ENCODE measurements at places on chromosomes 13 and 19.

DNA sequence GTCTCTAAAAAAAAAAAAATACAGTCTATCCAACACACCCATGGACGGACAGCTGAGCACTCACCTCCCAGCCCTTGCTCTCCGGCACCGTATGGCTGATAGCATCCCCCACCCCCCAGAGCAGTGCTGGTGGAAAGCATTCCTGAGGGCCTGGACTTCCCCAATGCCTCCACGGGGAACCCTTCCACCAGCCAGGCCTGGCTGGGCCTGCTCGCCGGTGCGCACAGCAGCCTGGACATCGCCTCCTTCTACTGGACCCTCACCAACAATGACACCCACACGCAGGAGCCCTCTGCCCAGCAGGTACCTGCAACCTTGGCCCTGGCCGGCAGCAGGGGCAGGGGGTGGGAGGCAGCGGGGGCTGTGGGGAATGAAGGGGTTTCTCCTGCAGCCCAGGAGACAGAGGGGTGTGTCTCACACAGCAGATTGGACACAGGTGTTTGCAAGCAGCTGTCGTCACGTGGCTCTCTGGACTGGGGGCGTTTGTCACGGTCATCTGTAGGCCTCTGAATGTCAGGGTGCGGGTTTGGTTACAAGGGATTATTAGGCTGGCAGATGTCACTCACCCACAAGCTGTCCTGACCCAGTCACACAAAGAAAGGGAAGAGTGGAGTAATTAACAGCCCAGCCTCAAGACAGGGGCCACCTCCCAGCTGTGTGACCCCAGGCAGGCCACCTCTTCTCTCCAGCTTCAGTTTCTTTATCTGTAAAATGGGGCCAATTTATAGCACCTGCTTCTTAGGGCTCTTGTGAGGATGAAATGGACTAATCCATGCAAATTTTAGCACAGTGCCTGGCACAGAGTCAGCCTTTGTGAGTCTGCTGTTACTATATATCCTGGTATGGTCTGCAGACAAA is 19.3 kb downstream of the PLD3 start:
- no peak for DNase-seq

GRCh38 chr13:41289463-41289881 is 21.6 kb upstream of the NAA16 start:
- DNase-seq: no peak

DNA sequence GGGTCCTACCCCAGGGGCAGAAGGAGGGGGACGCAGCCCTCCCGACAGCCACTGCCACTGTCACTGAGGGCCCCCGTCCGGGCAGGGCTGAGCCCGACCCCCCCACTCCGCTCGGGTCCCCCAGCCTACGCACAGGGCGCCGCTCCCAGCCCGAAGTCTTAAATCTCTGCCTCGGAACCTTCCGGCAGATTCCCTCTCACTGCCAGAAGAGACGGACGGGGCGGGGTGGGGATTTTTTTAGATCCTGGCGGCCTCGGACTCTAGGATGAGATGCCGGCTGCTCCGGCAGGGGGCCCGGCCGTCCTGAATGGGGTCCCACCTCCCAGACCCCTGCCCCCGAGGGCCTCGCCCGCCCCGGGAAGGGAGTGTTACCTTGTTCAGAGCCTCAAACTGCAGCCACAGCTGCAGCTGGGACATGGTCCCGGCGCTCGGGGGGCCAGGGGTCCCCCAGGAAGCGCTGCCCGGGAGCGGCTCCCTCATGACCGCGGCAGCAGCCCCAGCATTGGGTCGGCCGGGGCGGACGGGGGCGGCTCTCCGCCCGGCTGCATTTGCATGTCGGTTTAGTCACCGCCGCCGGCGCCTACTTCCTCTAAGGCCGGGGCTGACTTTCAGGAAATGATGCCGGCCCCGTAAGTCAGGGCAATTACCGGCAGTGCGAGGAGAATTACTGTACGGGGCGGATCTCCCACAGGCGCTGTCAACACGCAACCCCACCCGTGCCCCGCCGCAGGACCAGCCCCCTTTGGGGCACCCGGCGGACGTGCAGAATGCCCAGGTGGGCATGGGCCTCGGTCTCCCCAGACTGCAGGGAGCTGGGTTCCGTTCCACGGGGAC is 28.1 kb downstream of the GPX4 start:
- DNase-seq: no peak

DNA sequence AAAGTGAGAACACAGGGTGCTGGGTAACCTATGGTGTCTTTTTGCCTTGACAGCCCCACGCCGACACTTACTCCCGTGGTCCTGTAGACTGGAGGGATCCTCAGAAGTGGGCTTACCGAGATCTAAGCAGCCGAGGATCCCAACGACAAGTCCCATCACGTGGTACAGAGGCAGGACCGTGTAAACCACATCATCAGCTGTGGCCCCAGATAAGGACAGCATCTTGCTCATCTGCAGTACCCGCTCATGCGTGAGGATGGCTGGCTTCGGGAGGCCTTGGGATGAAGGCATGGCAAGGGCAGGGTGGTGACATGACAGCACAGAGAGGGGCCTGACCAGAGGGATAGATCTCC is 2.1 kb downstream of the SLC27A5 start:
- no peak for DNase-seq

- no peak for DNase-seq
Measured at GRCh38 chr19:39701291-39701690, 3.0 kb upstream of the LGALS14 start.

- no peak for DNase-seq
Measured at GRCh38 chr13:37134411-37135041, 29.1 kb upstream of the CSNK1A1L start.

DNA sequence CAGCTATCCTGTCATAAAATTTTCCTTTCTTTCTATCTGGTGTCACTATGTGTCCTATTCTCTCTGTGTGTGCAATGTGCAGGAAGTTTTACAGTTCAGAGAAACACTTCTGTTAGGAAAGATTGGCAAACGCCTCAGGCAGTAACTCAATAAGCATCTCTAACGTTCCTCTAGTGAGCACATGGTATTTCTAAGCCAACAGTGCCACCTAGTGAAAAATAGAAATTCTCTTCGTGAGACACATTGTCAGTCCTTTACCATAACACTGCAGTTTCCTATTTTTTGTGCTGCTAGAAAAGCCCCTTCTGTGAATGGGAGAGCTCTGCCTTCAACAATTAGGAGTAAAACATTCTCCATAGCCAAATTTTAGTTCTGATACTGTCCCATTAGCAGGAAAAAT is 50.7 kb downstream of the ZNF723 start:
- no peak for DNase-seq

GRCh38 chr19:10636304-10636972 is 11.1 kb downstream of the SLC44A2 start:
- DNase-seq: no peak

DNA sequence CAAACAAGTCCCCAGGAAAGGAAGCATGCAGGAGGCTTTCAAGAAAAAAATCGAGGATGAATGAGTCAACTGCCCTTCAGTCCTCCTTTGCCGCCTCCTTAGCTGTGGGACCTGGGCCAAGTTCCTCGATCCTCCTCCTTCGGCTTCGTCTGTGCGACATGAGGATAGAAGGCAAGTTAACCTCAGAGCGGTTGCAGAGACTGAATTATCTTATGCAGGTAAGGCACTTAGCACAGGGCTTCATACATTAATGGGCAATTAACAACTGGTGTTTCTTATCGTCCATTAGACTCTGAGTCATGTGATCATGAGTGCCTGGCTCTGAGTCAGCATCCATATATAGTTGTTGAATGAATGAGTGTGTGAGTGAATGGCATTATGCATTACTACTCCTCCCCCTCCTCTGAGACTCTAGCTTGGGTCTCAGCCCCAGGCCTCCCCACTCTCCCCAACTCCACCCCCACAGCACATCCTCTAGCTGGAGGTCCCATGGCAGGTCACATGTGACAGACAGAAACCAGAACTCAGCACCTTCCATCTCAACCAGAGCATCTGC is 1.6 kb upstream of the TTC9B start:
- no peak for DNase-seq

DNA sequence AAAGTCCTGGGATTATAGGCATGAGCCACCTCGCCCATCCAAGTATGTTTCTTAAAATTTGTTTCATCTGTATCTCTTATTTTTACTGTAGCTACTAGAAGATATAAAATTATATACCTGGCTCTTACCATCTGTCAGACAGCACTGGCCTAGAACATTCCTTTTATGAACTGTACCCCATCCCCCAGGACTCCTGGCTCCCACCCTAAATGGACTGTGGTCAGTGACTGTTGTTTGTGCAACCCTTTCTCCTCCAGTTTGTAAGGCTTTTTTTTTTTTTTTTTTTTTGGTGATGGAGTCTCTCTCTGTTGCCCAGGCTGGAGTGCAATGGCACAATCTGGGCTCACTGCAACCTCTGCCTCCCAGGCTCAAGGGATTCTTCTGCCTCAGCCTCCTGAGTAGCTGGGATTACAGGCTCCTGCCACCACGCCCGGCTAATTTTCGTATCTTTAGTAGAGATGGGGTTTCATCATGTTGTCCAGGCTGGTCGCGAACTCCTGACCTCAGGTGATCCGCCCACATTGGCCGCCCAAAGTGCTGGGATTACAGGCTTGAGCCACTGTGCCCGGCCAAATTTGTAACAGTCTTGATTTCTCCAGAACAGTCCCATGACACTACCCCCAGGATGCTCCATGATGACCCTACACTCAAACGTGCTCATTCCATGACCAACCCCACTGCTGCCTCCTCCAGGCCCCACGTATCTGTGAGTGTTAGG is 2.5 kb downstream of the NDUFA3 start:
- no peak for DNase-seq

DNA sequence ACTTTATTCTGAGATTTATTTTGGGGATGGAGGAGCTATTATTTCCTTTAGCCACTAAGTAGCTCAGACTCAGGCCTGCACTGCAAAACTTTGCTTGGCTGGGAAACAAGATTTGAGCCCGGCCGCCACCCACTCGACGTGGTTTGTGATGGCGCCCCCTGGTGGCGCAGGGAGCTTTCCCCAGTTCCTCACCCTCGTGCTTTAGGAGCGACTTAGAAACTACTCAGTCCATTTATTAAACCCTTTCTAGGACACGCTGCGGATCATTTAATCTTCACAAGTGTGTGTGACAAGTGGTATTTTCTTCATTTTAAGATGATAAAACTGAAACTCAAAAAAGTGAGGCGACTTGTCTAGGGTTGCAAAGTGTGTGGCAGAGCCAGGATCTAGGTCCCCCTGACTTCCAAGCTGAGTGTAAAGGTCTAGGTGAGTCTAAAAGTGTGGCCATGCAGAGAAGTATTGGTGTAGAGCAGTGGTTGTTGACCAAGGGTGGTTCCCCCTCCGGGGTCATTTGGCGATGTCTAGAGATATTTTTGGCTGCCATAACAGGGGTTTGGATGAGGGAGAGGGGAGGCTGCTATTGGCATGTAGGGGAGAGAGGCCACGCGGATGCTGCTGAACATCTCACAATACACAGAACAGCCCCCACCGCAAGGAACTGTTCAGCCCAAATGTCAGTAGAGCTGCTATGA is 2.2 kb downstream of the CXCL17 start:
- DNase-seq: no peak

Measured in vagina (tissue), 2 donors.